CD4-positive, alpha-beta T cell treated with Interleukin-6 for 4 hours (primary cell): ENCODE measurements at places on chromosomes 11 and 22.

- no peak for DNase-seq
These were observed 1206.3 kb upstream of the CNTN5 start for GRCh38 chr11:97814325-97814959.

DNA sequence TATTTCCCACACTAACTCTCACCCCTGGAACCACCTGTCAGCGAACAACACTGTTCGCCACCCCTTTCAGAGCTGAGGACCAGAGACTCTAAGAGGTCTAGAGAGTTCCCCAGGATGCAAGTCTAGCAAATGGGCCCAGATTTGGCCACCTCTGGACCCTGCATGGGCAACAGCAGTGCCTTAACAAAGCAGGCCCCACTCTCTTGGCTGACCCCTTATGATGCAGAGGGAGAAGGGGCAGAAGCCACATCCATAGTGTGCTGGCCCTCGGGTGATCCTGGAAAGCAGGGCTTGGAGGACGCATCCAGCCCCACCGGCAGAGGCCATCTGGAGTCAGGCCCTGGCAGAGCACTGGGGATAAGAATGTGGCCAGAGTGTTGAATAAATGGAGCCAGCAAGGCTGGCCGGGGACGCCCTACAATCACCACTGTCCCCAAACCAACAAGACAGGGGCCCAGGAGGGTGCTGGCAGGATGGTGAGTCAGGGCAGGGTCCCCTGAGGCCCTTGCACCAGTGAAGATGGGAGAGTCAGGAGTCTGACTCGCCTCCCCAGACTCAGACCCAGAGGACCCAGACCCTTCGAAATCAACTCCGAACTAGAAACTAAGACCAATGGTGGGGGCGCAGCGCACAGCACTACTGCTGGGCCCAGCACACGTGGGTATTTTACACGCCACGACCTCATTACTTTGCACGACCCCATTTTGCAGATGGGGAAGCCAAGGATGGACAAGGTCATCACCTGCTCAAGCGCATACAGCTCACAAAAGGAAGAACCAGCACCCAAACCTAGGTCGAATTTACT is 6.5 kb downstream of the CSNK1E start:
- no peak for DNase-seq

DNA sequence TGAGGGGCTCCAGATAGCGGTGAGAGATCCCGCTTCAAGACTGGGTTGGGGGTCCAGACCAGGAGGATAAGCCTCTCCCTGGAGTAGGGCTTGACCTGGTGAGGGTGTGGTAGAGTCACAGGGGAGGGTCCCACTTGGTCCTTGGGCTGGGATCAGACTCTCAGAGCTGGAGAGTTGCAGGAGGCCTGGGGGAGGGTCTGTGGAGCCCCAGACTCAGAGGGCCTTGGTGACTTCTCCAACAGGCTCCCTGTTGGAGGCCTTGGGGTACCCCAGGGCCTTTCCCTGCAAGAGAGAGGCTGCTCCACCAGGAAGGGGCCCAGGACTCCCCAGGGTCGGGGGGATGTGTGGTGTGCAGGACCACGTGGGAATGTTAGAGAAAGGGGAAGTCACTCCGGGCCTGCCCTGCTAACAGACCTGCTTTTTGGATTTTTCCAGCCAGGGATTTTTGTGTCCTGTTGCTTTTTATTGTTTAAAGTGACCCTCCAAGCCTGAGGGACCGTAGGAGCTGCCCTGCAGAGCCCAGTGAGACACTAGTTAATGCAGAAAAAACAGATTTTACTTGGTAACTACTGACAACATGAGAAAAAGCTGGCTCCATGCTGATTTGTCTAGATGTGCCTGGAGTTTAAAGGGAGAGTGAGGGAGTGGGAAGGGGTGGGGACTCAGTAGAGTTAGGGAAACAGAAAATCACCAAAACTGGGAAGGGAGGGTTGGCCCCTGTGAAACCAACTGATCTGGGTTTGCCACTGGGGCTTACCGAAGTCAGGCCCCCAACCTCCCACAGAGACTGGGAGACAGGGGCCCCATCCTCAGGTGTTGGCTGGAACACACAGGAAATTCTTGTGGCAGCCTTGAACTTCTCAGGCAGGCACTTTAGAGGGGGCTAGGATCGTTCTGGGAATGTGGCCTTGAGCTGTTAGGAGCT is 801 bp upstream of the TXNRD2 start:
- peak; percentile 22 for DNase-seq

GRCh38 chr11:62142043-62142375 is 18.2 kb downstream of the INCENP start:
- DNase-seq = no peak

- no peak for DNase-seq
These were observed 613.2 kb upstream of the CHORDC1 start for GRCh38 chr11:90836031-90836430.

GRCh38 chr22:21106000-21106399 is 60.3 kb downstream of the LRRC74B start:
- no peak for DNase-seq
